Naive thymus-derived CD8-positive, alpha-beta T cell (primary cell): ENCODE measurements at places on chromosomes 11 and 22.

- DNase-seq = peak; percentile 45
These were observed at the start of gene MRPL23 for GRCh38 chr11:1946812-1947484. Gene MRPL23, plus strand, starts transcription at chr11:1947332. Its CDS starts 31 bp downstream, at chr11:1947363.

- DNase-seq = no peak
These were observed 16.3 kb downstream of the TSPAN32 start for GRCh38 chr11:2318123-2318522.

- peak; percentile 62 for DNase-seq
These were observed 8.6 kb downstream of the MRPL11 start for GRCh38 chr11:66429983-66430602.

DNA sequence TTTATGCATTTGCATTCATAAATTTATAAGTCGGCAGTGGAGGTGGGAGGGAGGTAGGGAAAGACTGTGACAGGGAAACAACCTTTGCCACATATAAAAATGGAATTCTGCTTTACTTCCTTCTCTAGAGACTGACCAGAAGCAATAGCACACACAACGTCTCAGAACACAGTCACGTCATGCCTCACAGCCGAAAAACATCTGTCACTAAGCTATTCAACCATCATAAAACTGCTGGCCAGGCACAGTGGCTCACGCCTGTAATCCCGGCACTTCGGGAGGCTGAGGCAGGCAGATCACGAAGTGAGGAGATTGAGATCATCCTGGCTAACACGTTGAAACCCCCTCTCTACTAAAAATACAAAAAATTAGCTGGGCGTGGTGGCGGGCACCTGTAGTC, 101.0 kb upstream of the CHRM4 start:
- no peak for DNase-seq

- DNase-seq = no peak
These were observed 67.0 kb downstream of the WNT11 start for GRCh38 chr11:76139314-76139713.

- no peak for DNase-seq
These were observed 8.3 kb downstream of the KRTAP5-11 start for GRCh38 chr11:71574418-71574817.

DNA sequence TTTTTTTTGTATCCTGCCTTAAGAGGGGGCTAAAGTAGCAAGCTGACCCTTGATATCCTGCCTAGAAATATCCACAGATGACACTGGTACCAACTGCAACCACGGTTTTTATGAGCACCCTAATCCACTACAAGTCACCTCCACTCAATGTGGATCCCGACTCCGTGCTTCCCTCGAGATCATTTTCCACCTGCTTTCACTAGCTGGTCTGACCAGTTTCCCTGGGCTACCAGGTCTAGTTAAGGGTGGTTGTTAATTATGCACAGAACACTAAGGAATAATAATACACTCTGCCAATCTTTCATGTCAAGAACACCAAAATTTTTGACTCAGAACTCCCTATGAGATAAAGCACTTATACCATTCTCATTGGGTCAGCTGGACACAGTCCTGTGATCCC, 82.3 kb downstream of the ABTB2 start:
- DNase-seq = no peak

DNA sequence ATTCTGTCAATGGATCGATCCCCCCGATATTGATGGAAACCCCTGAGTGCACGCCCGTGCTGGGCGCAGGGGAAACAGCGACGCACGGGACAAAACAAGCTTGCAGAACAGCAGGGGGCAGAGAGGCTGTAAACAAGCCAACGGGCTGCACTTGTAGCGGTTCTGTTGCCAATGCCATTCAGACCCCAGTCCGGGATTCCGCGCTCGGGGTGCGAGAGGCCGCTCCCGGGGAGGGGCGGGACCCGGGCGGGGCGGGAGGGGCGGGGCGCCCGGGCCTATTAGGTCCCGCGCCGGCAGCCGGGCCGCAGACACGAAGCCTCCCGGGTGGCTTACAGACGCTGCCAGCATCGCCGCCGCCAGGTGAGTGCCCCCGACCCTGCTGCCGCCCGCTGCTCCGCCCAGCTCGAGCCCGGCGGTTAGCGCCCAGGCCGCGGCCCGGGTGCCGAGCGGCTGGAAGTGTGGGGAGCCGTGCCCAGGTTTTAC, at the start of gene BIK:
Gene BIK (plus strand): TSS at position 307 of the 483 bp plus-strand sequence. CDS start 13,273 bp downstream, outside the sequence.
- peak; percentile 34 for DNase-seq

- no peak for DNase-seq
These were observed 30.2 kb upstream of the P2RY2 start for GRCh38 chr11:73187854-73188253.

DNA sequence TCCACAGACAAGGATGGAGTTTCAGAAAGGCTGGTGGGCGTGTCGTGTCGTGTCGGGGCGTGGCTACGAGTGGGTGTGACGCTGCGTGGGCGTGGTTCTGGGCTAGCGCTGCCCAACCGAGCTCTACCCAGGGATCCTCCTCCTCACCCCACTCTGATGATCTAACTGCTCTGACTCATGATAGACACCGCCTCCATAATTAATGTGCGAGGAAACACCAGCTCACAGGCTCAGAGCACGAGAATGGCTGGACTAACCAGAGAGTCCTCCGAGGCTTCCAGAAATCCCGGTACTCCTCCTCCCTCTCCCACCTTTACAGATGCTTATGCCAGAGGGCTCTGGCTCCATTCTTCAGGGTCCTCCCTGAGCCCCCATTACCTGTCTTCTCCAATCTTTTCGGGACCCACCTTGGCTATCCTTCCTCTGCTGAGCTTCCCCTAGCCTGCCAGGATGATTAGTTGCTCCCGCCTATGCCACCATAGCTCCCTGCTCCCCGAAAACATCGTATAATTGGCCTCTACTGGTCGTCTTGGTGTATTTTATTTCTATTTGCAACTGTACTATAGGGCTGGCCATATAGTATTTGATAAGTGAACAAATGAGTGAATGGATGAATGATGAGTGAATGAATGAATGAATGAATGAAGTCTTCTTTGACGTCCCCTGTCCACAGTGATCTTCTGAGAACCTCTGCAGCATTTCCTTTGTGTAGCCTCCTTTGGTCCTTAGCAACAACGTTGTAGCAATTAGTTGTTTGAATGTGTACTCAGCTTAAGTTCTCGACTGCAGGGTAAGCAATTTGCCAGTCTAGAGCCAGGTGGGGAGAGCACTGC, 21.7 kb downstream of the TMPRSS13 start:
- DNase-seq = peak; percentile 17

DNA sequence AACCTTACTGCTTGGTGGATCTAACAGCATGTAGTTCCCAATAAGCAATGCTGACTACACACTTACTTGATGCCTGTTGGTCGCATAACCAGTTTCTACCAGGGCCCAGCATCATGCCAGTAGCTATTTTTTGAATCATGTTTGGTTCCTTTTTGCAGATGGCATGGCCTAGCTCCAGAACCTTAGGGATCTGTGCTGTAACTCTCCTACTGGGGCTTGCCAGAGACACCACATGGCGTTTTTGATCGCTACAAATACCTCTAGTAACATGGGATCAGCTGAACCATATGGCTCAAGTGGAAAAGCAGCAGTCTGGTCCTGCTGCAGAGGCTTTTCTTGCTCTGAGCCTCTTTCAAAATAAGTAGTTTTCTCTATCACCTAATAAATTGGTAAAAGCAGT, 654.6 kb upstream of the API5 start:
- no peak for DNase-seq

DNA sequence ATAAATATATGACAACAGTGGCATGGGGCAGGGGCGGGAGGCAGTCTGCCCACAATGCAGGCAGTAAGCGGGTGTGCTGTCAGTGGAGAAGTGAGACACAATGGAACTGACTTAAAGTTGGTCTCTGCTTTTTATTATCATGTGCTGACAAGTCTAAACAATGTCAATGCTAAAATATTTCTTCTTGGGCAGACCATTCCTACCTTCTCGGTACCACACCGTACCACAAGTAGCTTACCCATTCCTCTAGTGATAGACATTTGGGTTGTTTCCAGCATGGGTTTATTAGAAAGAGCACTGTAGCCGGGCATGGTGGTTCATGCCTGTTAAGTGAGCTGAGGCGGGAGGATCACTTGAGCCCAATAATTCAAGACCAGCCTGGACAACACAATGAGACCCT, 2.6 kb upstream of the CHADL start:
- no peak for DNase-seq

DNA sequence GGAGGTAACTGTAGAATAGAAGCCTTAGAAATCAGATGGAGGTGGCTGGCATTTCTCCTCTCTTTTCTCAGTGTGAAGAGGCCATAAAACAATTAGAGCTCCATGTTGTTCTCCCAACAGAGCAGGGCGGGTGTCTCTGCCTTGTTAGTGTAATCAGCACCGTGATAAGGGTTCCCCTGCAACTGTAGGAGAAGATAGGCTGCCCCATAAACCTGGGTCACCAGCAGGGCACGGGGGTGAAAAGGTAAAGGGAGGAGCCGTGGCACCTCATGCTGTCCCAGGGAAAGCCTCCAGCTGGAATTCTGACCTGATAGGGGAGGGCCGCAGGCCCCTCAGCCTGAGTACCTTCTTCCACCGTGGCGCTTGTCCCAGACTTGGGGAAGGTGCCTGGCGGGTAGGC, 68.7 kb downstream of the ISX start:
- no peak for DNase-seq

DNA sequence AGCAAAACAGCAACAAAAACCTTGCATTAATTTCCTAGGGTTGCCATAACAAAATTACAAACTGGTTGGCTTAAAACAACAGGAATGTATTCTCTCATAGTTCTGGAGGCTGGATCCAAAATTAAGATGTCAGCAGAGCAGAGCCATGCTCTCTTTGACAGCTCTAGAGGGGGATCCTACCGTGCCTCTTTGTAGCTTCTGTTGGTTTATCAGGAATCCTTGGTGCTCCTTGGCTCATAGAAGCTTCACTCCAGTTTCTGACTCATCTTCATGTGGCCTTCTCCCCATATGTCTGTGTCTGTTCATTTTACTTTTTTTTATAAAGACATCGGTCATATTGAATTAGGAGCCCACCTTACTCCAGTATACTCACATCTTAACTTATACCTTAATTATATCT, 90.5 kb upstream of the POU2AF2 start:
- DNase-seq = no peak

GRCh38 chr11:126181939-126182730, 29.3 kb downstream of the RPUSD4 start:
- DNase-seq = no peak

- no peak for DNase-seq
These were observed 94.7 kb downstream of the CACNA1I start for GRCh38 chr22:39665229-39665628.

DNA sequence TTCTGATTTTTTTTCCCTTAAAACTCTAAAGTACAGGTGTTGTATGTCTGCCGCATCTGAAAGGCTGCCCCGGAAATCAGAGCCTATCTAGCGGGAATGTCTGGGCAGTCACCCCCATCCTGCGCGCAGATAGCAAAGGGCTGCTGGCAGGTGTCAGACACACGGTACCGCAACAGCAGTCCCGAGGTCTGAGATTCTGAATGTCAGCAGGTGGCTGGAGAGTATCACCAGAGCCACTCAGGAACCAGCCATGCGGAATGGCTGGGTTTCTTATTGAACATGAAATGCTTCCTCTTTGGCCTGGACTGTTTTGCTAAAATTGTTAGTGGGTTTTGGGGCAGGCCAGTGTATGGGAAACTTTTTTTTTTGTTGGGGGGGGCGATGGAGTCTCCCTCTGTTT, 53.3 kb downstream of the CERK start:
- DNase-seq = no peak

- DNase-seq = no peak
These were observed 161.0 kb downstream of the FCHSD2 start for GRCh38 chr11:72981080-72981479.

- DNase-seq = no peak
These were observed 4.7 kb upstream of the ARHGAP42 start for GRCh38 chr11:100682247-100682969.

GRCh38 chr11:567629-568292, 7.0 kb downstream of the RASSF7 start:
- no peak for DNase-seq

GRCh38 chr11:126494831-126495230, 139.3 kb downstream of the ST3GAL4 start:
- DNase-seq = no peak

DNA sequence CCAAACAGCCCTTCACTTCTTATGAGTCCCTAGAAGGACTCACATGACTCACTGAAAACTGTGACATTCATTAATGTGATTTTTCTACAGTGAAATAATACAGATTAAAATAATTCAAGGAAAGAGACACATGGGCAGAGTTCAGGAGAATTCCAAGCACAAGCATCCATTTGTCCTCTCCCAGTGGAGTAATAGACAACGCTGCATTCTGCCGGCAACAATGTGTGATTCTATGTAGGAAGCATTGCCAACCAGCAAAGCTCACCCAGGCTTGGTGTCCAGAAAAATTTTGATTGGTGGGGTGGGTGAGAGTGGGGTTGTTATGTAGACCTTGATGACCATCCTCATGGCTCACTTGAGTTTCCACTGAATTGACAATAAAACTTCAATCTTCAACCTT, 123.9 kb downstream of the VPREB1 start:
- DNase-seq = no peak

DNA sequence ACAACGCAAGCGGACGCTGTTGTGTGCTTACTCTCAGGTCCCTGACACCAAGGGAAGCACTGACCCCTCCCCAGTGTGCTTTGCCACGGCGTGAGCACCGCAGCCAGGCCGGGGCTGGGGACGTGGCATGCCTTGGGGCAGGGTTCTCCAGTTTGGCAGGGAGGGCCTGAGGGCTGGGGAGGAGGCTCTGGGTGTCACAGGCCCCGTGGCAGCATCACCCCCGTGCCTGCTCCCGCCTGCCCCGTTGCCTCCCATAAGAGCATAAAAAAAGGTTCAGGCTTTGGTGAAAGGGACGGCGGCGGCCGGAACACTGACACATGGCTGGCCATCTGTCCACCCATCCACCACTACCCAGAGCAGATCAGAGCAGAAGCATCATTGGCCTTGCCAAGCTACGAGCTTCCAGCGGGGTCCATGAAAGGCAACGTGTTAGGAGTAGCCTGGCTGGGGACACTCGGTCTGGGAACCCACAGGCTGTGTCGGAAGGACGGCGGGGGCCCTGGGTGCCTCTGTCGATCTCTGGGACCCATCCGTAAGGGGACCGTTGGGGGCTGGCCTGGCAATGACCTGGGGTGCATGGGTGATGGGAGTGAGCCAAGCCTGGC, 183.0 kb downstream of the IGLL1 start:
- DNase-seq = no peak

GRCh38 chr11:46386674-46387073, 4.9 kb downstream of the CHRM4 start:
- DNase-seq = no peak

GRCh38 chr22:42910221-42910942, 53.3 kb upstream of the ARFGAP3 start:
- no peak for DNase-seq

GRCh38 chr11:61345170-61345610, 12.2 kb downstream of the TKFC start:
- DNase-seq = no peak

DNA sequence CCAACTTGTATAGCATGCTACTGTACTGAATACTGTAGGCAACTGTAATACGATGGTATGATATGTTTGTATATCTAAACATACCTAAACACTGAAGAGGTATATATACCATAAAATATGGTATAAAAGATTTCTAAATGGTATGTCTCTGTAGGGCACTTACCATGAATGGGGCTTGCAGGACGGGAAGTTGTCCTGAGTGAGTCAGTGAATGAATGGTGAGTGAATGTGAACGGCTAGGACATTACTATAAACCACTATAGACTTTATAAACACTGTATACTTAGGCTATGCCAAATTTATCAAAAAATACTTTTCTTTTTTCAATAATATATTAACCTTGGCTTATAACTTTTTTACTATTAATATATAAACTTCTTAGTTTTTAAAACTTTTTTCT, 66.8 kb downstream of the ZC3H12C start:
- no peak for DNase-seq

- DNase-seq = peak; percentile 56
These were observed 7.1 kb downstream of the PRPF19 start for GRCh38 chr11:60899046-60899936.

- DNase-seq = no peak
These were observed 137.4 kb downstream of the CADM1 start for GRCh38 chr11:115366826-115367225.
